ENCODE measurements at places on chromosomes 16 and 17.

GRCh38 chr16:17377360-17378324, 93.1 kb downstream of the XYLT1 start:
- DNase-seq: no peak

DNA sequence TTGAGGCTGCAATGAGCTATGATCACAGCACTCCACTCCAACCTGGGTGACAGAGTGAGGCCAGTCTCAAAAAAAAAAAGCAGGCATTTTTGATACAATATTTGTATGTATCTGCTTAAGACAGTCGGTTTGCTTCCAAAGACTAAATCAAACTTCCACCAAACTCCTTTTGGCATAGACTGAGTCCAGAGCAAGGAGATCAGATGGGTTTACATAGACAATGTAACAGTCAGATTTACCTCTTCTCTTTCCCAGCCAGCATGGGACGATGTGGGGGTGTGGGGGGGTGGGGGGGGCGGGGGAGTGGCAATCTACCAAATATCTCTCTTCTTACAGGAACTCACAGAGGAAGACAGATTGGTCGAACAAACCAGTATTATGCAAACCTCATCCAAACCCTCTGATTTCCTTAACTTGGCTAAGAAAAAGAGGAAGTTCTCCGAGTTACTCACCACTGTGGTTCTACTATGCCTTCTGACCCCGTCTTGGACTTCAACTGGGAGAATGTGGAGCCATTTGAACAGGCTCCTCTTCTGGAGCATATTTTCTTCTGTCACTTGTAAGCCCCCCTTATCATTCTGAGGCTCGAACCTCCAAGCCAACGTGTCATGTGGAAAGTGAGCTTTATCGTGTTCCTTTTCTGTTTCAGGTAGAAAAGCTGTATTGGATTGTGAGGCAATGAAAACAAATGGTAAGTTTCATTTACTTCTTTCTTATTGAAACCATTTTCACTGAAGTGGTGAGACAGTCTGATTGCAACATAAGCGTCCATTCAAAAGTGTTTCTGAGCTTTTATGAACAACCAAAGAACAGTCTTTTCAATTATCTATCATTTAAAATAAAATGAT, at the start of gene MILR1:
TSS of gene MILR1 (plus strand) at position 451 of the 848 bp plus-strand sequence. CDS start at position 505, 54 bp downstream.
- no peak for DNase-seq

DNA sequence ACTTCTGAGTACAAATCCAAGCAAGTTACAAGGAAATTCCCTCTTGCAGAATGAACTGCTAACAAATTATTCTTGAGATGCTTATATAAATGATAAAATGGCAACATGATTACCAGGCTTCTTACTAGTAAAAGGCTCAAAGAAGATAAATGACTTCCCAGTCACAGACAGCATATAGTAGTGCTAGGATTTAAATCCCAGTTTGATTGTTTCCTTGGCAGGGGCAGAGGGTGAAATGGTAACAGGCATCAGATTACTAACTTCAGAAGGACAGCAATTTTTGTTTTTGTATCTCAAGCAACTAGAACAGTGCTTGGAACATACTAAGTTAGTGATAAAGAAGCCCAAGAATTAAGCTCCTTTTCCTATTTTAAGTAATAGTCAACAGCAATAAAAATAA, 102.8 kb downstream of the SSH2 start:
- DNase-seq: no peak

DNA sequence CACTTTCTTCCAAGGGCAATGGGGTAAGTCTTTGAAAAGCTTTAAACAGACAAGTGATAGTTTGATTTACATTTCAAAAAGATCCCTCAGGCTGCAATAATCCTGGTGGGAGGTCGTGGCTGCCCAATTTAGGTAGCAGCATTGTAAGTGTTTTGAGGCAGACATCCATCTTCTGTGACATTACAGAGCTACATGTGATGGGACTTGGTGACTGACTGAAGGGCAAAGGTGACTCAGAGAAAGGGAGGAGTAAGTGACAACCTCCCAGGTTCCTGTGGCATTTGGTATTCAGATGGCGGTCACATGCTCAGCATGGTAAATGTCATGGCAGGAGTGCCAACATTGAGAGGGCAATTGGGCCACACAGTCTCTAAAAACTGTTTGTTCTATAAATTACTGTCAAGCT, 26.5 kb downstream of the STAT3 start:
- DNase-seq: peak; percentile 18

DNA sequence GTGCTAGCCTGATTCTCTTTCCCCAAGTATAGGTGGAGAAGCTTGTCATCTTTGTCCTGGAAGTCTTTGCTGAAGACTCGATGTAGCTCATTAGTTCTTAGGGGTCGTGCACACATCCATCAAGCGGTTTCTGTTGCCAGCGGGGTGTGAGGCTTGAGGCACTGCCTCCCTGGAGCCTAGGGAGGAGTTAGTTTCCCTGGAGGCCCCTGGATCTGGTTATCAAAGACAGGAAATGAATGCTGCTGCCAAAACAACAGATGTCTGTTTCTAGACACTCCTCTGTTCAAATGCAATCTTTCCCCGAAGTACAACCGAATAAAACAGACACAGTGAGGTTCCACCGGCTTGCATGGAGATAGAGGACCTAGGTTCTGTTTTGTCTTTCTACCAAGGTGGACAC, 17.5 kb downstream of the HS3ST4 start:
- DNase-seq: no peak

- no peak for DNase-seq
Measured at GRCh38 chr17:81237591-81238489, 1.0 kb downstream of the TEPSIN start.

Data from stimulated activated CD4-positive, alpha-beta T cell treated with anti-CD3 and anti-CD28 coated beads, Interleukin-15, amount 100 ng/mL, for 1 hour (primary cell).